AML-193 (cell line): ENCODE measurements at places on chromosomes 4 and X.

GRCh38 chr4:21134994-21135393 lies 434.7 kb downstream of the PACRGL start:
- DNase-seq = no peak

- no peak for DNase-seq
These were observed 27.0 kb downstream of the PRDM5 start for GRCh38 chr4:120895554-120895953.

GRCh38 chr4:89146196-89146595 lies 34.9 kb downstream of the TIGD2 start:
- DNase-seq = no peak

DNA sequence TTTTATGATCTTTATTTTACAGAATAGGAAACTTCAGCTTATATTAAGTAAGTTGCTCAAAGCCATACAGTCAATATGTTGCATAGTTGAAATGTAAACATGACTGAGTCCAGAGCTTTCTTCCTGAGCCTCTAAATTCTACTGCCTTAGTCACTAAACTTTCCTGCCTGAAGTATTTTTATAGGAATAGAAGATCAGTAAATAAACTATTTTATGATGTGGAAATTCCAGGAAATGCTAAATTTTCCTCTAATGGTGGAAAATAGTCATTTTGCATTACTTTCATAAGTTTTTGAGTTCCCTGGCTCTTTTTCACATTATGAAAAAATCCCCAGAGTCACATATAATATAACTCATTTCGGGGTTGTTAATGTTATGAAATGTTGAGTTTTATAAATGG lies 182.8 kb downstream of the BANK1 start:
- DNase-seq = no peak

DNA sequence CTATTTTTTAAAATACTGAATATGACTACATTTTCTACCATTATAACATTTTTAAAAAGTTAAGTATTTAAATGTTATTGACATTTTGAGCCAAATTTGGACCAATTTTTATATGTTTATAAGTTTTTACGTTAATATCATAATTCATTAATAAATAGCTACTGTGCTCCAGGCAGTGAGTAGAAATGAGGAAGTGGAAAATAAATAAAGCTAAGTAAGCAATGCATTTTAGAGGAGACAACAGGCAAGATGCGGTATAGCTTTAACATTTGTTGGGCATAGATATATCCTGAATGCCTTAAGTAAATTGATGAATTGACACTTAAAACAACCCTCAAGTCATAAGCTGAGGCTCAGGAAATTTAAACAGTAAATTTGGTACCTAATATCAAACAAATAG lies 474.8 kb downstream of the PCDH10 start:
- DNase-seq = no peak

GRCh38 chr4:147003956-147004809 lies 58.5 kb upstream of the TTC29 start:
- no peak for DNase-seq

- DNase-seq = no peak
These were observed 124.3 kb upstream of the STX18 start for GRCh38 chr4:4666187-4666586.

GRCh38 chr4:869776-870175 lies 43.8 kb upstream of the CPLX1 start:
- DNase-seq = no peak

- peak; percentile 7 for DNase-seq
These were observed 221.7 kb downstream of the APBB2 start for GRCh38 chr4:40992472-40993295.

GRCh38 chr4:3202836-3203820 lies 45.8 kb upstream of the MSANTD1 start:
- DNase-seq = no peak

DNA sequence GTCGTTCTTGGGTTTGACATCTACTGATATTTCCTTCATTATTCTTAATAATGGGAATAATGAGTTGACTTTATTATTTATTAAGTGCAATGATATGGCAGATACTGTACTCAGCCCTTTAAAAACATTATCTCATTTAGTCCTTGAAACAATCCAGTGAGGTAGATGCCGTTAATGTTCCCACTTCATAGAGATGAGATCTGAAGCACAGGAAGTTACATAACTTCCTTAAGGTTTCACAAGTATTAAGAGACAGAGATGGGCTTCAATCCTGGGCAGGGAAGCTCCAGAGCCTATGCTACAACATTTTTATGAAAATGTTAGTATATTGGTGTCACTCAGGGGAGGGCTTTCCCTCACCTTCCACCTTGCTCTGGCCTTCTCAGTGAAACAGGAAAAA lies 9.7 kb upstream of the KLHL13 start:
- DNase-seq = peak; percentile 51

DNA sequence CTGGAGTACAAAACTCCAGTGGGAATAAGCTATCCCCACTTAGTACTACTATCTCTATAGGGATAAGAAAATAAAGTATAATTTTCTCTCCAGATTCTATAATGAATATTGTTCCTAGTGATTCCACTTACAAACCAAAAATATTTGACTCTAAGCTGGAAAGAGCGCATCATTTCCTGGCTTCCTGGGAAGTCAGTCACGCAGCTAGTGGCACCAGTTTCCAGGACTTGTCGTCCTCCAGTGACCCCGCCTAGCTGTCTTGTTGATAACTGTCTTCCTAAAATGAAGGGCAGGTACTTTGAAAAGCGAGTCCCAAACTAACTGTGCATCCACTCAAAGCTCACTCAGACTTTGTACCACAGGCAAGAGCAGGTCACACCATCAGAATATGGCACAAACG lies 39.3 kb downstream of the LNX1 start:
- no peak for DNase-seq

DNA sequence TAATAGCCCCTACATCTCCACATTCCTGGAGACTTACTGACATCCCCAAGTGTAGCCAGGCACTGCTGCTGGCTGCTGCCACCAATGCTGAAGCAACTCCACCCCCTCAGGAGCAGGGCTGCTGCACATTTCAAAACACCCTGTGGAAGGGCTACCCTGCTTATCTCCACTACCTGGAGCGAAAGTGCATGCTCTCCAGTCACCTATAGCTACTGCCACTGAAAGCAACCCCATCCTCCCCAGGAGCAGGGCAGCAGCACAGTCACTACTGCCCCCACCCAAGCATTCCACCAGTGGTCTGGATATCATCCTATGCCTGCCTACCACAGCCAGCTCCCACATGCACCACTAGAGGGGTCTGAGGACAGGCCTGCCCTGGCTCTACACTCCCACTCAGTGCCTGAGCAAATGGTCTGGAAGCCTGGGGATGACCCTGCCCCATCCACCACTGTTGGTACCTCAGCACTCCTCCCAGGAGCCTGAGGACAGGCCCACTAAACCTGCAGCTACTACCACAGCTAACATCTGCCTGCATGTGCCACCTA lies 55.3 kb downstream of the MANBA start:
- no peak for DNase-seq

DNA sequence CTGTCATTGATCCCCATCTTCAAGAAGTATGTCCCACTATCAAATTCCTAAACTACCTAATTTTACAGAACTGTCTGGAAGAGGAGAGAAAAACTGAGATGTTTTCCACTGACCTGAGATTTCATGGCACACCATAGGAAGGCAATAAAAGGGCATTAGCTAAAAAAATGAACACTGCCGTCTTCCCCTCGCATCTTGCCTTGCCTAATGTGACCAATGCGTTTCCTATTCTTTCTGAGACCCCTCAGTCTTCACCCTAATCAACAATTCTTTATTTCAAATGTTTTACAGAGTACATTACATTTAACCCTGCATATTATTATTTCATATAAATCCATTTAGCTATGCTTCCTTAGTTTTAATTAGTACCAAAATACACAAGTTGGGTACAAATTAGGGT lies 43.6 kb downstream of the ZNF827 start:
- DNase-seq = no peak

DNA sequence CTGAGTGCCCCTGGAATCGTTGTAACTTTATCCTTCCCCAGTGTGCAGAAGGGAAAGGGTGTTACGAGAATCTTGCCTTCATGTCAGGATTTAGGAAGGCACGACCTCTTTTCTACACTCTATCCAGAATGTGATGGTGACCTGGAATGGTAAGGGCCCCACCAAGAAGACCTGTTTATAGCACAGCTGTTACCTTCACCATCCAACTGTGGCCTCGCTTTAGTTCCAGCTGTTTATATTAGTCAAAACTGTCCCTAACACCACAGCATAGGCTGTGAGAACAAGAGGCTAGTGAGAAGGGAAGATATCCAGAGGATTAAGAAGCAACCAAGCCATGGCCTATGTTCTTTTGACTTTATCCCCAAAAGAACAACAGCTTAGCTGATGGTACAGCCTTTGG lies 28.0 kb downstream of the ARX start:
- no peak for DNase-seq

DNA sequence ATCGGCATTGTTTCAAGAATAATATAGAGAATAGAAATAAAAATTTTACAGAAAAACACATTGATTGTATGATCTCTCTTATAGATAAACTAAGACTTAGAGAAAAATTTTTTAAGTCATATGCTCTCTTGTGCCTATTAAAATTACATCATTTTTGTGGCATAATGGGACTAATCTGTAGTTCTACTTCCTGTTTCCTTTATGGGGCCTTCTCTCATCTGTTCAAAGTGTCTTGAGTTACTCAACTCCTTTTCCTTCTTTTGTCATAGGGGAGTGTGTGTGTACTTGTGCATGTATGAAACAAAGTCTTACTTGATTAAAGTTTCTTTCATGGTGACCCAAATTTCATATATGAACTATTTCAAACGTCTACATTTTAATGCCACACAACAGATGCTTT lies 1448.9 kb upstream of the TENM3 start:
- DNase-seq = peak; percentile 82

DNA sequence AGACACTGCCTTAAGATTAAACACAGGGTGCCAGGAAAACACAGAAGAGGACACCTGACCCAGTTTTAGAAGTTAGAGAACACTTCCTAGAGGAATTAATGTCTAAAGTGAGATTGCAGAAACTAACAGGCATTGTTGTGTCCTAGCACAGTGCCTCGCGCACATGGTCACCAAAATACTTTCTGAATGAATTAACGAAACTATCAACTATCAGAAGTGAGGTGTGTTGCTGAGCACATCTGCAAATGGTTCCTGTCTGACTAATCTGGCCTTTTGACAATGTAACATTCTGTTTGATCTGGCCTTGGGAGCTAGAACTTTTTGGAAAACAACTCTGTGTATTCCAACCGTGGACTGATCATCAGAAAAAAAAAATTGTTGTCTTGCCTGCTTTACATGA lies 556.8 kb upstream of the LCORL start:
- DNase-seq = no peak

DNA sequence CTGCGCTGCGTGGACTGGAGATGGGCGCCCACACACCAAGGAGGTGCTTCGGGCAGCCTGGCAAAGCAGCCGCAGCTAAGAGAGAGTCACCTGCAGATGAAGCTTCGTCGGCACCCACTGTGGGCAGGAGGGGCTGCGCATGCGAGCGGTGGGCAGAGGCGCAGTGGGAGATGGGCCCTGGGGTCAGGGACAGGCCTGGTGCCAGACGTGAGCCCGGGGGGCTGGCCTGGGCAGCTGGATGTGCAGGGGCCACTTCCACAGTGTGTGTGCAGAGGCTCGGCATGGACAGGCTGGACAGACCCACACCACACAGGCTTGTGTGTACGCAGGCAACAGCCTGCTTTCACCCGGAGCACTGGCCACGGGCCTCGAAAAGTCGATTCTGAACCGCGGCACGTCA lies 18.6 kb downstream of the CTBP1 start:
- no peak for DNase-seq

DNA sequence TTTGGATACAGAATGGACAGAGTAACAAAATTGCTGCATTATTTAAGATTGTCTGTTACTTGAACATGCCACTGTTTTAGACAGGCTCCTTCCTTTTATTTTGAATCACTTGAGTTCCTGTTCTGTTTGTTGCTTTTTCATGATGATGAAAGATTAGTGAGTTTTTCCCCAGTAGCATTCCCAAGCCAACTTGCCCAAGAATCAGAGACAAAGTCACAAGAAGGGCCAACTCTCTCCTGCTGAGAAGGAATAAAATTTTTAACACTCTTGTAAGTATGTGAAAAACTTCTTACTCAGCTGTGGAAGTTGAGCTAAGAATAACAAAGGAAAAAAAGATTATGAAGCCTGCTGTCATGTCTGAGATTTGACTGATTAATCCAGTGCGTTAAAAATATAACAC lies 104.2 kb downstream of the KLHL8 start:
- DNase-seq = no peak

- peak; percentile 11 for DNase-seq
These were observed 125.3 kb downstream of the COL4A6 start for GRCh38 chrX:108312957-108313356.

DNA sequence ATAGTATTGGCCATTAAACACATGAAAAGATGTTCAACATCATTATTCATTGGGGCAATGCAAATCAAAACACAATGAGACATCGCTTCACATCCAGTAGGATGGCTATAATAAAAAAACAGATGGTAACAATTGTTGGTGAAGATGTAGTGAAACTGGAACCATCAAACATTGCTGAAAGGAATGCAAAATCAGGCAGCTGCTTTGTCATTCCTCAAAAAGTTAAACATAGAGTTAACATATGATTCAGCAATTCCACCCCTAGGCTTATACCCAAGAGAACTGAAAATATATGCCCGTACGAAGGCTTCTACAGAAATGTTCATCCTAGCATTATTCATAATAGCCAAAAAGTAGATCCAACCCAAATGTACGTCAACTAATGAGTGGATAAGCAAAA lies 144.0 kb upstream of the NAP1L5 start:
- DNase-seq = no peak

DNA sequence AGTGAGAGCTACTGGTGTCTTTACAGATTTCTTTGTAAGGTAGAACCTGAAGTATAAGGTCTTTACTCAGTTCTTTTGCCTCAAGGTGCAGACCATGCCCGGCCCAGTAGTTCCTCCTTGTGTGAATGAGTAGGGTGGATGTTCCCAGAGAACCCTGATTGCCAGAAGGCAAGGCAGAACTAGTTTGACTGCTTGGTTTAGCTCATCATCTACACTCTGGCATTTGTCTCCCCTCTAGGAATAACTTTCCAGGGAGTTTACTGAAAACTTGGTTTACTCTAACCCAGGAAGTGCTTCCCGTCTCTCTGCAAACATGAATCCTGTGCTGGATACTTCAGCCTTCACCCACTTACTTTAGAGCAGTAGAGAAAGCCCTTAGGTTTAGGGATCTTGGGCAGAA lies 29.1 kb downstream of the MCUB start:
- no peak for DNase-seq

- no peak for DNase-seq
These were observed 8.2 kb downstream of the NKAP start for GRCh38 chrX:119935215-119935874.

- peak; percentile 37 for DNase-seq
These were observed 40.6 kb downstream of the HADH start for GRCh38 chr4:108030332-108030731.

- no peak for DNase-seq
These were observed 311.7 kb downstream of the NLGN4X start for GRCh38 chrX:5916945-5917344.

GRCh38 chrX:103530545-103530944 lies 11.3 kb upstream of the RAB40A start:
- DNase-seq = no peak

DNA sequence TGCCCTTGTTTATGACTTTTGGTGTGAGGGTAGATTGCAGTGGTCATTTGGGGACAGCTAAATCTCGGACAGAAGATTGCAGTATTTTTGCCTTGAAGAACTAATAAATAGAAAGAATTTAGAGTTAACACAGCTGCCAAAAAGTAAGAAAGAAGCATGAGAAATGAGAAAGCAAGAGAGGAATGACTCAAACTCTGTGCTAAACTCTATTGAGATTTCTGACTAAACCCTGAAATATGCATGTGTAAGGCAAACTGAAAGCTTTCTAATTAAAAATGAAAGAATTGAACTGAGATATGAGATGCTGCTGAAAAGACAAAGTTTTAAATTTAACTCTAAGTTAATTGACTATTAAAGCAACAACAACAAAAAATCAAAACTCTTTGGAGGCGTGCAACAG lies 791.3 kb downstream of the RAB28 start:
- no peak for DNase-seq
